ENCODE measurements at places on chromosomes 12 and 14.

DNA sequence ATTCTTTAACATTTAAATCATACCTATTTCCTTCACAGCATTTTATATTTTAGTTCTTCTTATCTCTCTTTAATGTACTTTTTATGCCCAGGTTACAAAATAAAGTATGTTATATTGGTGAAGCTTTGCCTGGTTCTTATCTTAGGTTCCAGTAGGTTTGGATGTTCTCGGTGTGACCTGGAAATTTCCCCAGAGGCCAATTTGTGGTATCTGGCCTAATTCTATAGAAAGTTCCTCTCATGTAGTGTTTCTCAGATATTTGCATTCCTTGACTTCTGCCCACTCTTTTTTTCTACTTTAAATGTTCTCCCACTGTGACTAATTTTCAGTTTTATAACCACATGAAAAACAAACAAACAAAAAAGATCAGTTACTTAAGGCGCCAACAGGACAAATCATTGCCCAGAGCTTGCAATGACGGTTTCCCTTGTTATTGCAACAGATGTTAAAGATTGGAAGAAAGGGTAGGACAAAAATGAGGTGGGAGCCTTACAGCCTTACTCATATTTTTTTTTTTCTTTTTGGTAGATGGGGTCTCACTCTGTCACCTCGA, 41.2 kb upstream of the PPM1H start:
- H3K27me3 ChIP-seq = no peaks in the 10 kb centered on the region
- no peak overlapping the region for H3K4me3 ChIP-seq
- no peak for DNase-seq
- no peak overlapping the region for H3K27ac ChIP-seq
- no peaks in the 10 kb centered on the region for H3K4me1 ChIP-seq

GRCh38 chr14:62143245-62143644, 381.0 kb downstream of the SNAPC1 start:
- H3K36me3 ChIP-seq = no peaks in the 10 kb centered on the region
- DNase-seq = no peak
- no peaks in the 10 kb centered on the region for H3K27me3 ChIP-seq
- H3K27ac ChIP-seq = no peak overlapping the region
- no peak overlapping the region for H3K4me3 ChIP-seq
- no peaks in the 10 kb centered on the region for H3K4me1 ChIP-seq

DNA sequence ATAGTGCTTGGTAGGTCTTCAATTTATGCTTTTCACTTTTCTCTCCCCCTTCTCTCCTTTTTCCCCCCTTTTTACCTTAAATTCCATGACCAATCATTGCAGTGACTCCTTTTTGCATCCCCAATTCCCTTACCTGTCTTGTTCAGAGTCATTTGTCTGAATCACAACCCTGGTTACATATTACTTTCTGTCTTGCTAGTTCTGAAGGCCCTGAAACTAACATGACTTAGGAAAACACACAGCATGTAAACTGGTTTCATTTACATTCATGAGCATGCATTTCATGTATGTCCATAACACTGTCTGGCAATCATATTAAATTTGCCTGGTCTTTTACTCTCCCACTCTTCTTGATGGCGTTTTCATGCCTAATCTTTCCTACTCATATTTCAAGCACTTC, 20.3 kb upstream of the FOXG1 start:
- no peak overlapping the region for H3K4me3 ChIP-seq
- H3K27ac ChIP-seq = no peak overlapping the region
- H3K4me1 ChIP-seq = no peaks in the 10 kb centered on the region
- DNase-seq = no peak

- H3K4me1 ChIP-seq = no peaks in the 10 kb centered on the region
- no peak for DNase-seq
- H3K27ac ChIP-seq = no peak overlapping the region
- no peak overlapping the region for H3K4me3 ChIP-seq
These were observed 131.8 kb downstream of the TMTC3 start for GRCh38 chr12:88273875-88274274.

GRCh38 chr12:12880537-12880936, 10.8 kb upstream of the GPRC5A start:
- peaks cover 7% of the 10 kb centered on the region for H3K27me3 ChIP-seq
- H3K4me3 ChIP-seq = no peak overlapping the region
- peaks cover 7% of the 10 kb centered on the region for H3K4me1 ChIP-seq
- no peak overlapping the region for H3K27ac ChIP-seq
- no peaks in the 10 kb centered on the region for H3K36me3 ChIP-seq

DNA sequence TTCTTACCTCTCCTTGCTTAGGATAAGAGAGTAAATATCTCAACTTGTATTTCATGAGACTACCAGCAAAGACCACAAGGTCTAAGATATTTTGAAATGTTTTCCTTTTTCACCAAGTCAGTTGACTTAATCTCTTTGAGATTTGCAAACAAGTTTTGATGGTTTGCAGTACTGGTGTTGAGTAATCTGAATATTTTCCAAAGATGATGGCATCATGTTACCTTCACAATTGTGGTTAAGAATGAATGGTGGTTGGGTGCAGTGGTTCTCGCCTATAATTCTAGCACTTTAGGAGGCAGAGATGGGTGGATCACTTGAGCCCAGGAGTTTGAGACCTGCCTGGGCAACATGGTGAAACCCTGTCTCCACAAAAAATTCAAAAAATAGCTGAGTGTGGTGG, 225.7 kb downstream of the TMTC2 start:
- H3K4me1 ChIP-seq = peaks cover 7% of the 10 kb centered on the region
- H3K27me3 ChIP-seq = no peaks in the 10 kb centered on the region
- no peaks in the 10 kb centered on the region for H3K36me3 ChIP-seq
- H3K27ac ChIP-seq = no peak overlapping the region

DNA sequence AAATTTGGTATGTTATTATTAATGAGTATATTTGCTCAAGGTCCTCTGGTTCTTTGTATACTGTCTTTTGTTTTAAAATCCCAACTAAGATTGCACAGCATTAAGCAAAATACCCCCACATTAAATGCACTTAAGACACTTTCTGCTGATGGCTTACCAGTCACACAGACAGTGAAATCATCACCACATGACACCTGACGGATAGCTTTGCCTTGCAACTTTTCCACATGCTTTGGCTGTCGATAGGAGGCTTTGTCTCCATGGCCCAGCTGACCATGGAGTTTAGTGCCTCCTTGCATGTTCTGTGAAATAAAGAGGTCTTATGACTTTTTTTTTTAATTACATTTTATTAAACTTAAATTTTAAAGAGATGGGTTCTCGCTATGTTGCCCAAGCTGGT, 19.7 kb downstream of the NEK9 start:
- H3K36me3 ChIP-seq = peaks cover 14% of the 10 kb centered on the region
- no peaks in the 10 kb centered on the region for H3K27me3 ChIP-seq
- DNase-seq = no peak
- H3K4me1 ChIP-seq = no peaks in the 10 kb centered on the region
- H3K4me3 ChIP-seq = no peak overlapping the region

GRCh38 chr12:82627799-82628198, 58.9 kb upstream of the TMTC2 start:
- H3K27me3 ChIP-seq = no peaks in the 10 kb centered on the region
- no peaks in the 10 kb centered on the region for H3K4me1 ChIP-seq
- no peaks in the 10 kb centered on the region for H3K36me3 ChIP-seq

DNA sequence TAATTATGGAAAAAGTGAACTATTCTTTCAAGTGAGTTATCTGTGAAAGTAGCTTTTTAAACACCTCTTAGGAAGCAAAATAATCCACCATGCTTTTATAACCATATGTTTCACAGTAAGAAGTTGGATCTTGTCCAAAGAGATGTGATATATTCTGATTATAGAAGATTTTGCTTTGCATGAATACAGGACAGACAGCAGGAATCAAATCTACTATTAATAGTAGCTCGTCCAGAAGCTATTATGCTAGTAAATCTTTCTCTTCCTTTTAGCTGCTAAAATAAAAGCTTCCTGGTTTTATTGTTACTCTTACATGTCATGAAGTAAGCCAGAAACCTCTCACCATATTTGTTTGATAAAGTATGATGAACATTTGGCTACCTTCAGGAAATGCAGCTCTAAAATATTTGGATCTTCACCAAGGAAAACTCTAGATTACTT, 257.0 kb downstream of the IPO8 start:
- no peaks in the 10 kb centered on the region for H3K4me1 ChIP-seq
- no peaks in the 10 kb centered on the region for H3K36me3 ChIP-seq
- H3K4me3 ChIP-seq = no peak overlapping the region
- no peak for DNase-seq
- no peak overlapping the region for H3K27ac ChIP-seq

GRCh38 chr12:65673156-65673690, 151.1 kb upstream of the HMGA2 start:
- no peaks in the 10 kb centered on the region for H3K27me3 ChIP-seq
- no peak overlapping the region for H3K27ac ChIP-seq
- no peaks in the 10 kb centered on the region for H3K36me3 ChIP-seq
- no peaks in the 10 kb centered on the region for H3K4me1 ChIP-seq

- no peaks in the 10 kb centered on the region for H3K36me3 ChIP-seq
- H3K27ac ChIP-seq = no peak overlapping the region
- H3K27me3 ChIP-seq = no peaks in the 10 kb centered on the region
- no peaks in the 10 kb centered on the region for H3K4me1 ChIP-seq
- H3K4me3 ChIP-seq = no peak overlapping the region
These were observed 128.1 kb upstream of the MDM1 start for GRCh38 chr12:68460236-68460635.

- no peaks in the 10 kb centered on the region for H3K4me1 ChIP-seq
- H3K36me3 ChIP-seq = no peaks in the 10 kb centered on the region
- H3K4me3 ChIP-seq = no peak overlapping the region
- no peak overlapping the region for H3K27ac ChIP-seq
- no peak for DNase-seq
These were observed 99.3 kb downstream of the EEA1 start for GRCh38 chr12:92829686-92830282.

DNA sequence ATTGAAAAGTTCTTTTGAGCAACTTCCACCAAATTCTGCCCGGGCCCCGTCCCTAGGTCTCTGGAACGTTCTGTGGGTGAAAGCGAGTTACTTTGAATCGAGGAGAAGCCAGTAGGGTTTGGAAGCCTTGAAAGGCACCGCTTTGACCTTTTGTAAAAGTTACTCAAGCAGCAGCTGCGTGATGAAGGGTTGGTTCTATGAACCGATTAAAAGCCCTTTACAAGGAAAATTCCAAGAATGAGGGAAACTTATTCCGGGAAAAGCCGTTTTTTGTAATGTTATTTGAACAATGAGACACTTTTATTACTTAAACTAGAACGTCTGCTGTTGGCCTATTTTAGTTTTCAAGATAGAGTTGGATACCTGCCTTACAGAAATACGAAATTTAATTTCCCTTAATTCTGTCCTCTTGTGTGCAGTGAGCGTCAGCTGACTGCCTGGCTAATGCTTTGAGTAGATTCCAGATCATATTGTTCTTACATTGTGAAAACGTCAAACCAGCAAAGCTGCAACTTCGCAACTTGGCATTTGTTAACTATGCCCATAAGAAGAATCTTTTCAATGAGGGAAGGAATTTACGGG, 906 bp downstream of the LARP4 start:
- no peaks in the 10 kb centered on the region for H3K4me1 ChIP-seq
- peak overlapping the region; percentile 71 for H3K4me3 ChIP-seq
- H3K27ac ChIP-seq = peak overlapping the region; percentile 77
- no peaks in the 10 kb centered on the region for H3K27me3 ChIP-seq

DNA sequence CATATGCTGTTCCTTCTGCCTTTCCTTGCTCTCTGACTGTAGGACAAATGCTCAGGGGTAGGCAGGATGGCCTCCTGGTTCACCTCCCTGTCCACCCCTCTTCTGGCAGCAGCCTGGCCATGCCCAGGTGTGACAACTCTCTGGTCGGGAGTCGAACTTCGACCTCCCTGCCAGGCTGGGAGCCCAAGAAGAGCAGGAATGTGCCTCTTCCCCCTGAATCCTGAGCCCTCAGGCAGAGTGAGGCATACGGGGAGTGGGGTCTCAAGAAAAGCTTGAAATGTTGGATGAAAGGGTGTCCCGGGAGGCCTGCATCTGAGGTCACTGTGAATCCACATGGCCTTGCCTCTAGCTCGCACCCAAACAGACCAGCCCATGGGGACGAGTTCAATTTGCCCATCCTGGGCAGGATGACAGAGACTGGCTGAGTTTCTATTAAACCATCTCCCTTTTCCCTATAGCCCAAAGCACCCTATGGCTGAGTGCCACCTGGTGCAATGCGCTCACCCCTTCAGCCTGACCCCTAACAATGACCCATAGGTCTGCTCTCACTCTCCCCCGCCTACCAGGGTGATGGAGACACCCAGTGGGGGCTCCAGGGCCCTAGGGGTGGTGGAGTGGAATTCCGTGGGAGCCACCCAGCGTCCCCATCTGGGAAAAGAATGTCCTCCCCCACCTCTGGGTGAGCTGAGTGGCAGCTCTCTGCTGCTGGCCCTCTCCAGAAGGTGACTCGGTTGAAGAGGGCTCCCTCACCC, 52.9 kb upstream of the DIO3 start:
- DNase-seq = no peak
- H3K27ac ChIP-seq = no peak overlapping the region
- no peaks in the 10 kb centered on the region for H3K4me1 ChIP-seq
- H3K4me3 ChIP-seq = no peak overlapping the region
- no peaks in the 10 kb centered on the region for H3K36me3 ChIP-seq

- H3K4me1 ChIP-seq = no peaks in the 10 kb centered on the region
- no peak overlapping the region for H3K27ac ChIP-seq
- no peaks in the 10 kb centered on the region for H3K36me3 ChIP-seq
- H3K27me3 ChIP-seq = no peaks in the 10 kb centered on the region
These were observed 9.9 kb downstream of the STAB2 start for GRCh38 chr12:103596981-103597380.

- no peaks in the 10 kb centered on the region for H3K4me1 ChIP-seq
- H3K27ac ChIP-seq = no peak overlapping the region
- no peak for DNase-seq
These were observed 392.3 kb downstream of the PAWR start for GRCh38 chr12:79298506-79298905.

GRCh38 chr12:1807087-1807860, 13.1 kb upstream of the LRTM2 start:
- no peak overlapping the region for H3K4me3 ChIP-seq
- no peak overlapping the region for H3K27ac ChIP-seq
- H3K27me3 ChIP-seq = no peaks in the 10 kb centered on the region
- DNase-seq = no peak
- H3K4me1 ChIP-seq = 0 out of 2 replicates have a peak, but pooled peaks cover 2% of the 10 kb centered on the region

- no peaks in the 10 kb centered on the region for H3K36me3 ChIP-seq
- no peak overlapping the region for H3K27ac ChIP-seq
- no peaks in the 10 kb centered on the region for H3K27me3 ChIP-seq
- H3K4me3 ChIP-seq = no peak overlapping the region
- DNase-seq = no peak
These were observed 7.5 kb downstream of the KLRF2 start for GRCh38 chr12:9888665-9889273.

DNA sequence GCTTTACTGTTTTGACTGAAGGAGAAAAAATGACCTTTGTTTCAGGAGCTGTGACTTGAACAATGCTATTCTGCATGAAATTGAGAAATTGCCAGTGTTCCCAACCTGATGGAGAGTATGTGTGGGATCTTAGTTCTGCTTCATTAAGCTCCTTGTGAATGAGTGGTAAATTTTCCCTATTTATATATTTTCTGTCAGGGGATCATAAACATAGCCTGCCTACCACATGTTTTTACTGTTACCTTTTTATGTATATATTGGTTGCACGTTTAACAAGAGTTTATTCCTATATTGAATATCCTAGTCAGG, 271.7 kb downstream of the PDZRN4 start:
- H3K27me3 ChIP-seq = no peaks in the 10 kb centered on the region

- peak within 1 kb of the TSS; percentile 38 for H3K4me3 ChIP-seq
- no peak within 1 kb of the TSS for H3K27ac ChIP-seq
- no peaks in the 10 kb centered on the region for H3K36me3 ChIP-seq
- no peak for DNase-seq
These were observed at the start of gene ABHD12B for GRCh38 chr14:50871914-50872732. Gene ABHD12B (plus strand): TSS chr14:50872053. CDS start chr14:50872175, 122 bp downstream.

GRCh38 chr12:116391501-116391900, 114.0 kb upstream of the MED13L start:
- no peaks in the 10 kb centered on the region for H3K4me1 ChIP-seq
- H3K36me3 ChIP-seq = no peaks in the 10 kb centered on the region
- no peak for DNase-seq
- H3K27me3 ChIP-seq = no peaks in the 10 kb centered on the region
- H3K27ac ChIP-seq = no peak overlapping the region
- no peak overlapping the region for H3K4me3 ChIP-seq
